NCI-H187 (cell line): ENCODE measurements at places on chromosomes 11 and 22.

DNA sequence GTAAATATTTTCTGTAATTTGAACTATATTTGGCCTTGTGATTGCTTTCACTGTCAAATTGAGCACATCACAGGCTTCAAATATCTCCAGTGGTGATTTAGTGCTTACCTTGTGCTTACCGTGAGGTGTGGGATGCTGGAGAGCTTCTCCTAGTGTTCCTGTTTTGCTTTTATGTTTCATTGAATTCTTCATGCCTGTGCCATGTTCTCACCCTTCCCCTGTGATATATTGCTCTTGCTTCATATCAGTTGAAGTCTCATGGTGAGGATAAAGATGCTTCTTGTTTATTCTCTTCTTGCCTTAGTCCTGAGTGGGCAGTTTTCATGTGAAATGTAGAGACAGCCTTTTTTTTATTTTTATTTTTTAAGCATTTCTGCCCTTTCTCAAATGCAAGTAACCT is 198.0 kb upstream of the PDGFD start:
- no peak for DNase-seq

DNA sequence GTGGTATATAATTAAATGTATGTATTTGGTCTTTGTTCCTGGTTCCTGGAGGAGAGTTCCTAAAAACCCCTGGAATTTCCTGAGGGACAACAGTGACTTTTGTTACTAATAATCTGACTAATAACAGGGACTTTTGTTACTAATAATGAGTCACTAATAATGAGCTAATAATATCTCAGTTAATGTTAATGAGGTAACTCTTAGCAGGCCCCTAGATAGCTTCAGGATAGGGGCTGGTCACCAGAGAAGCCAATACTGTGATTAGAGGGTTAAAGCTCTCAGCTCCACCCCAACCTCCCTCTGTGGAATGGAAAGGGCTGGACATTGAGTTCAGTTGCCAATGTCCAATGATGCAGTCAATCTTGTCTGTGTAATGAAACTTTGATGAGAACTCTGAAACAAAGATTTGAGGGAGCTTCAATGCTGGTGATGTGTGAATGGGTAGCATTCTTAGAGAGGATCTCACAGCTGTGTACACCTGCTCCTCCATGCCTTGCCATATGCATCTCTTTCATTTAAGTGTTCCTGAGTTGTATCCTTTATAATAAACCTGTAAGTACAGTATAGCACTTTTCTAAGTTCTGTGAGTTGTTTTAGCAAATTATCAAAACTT is 1431.4 kb upstream of the TENM4 start:
- no peak for DNase-seq

DNA sequence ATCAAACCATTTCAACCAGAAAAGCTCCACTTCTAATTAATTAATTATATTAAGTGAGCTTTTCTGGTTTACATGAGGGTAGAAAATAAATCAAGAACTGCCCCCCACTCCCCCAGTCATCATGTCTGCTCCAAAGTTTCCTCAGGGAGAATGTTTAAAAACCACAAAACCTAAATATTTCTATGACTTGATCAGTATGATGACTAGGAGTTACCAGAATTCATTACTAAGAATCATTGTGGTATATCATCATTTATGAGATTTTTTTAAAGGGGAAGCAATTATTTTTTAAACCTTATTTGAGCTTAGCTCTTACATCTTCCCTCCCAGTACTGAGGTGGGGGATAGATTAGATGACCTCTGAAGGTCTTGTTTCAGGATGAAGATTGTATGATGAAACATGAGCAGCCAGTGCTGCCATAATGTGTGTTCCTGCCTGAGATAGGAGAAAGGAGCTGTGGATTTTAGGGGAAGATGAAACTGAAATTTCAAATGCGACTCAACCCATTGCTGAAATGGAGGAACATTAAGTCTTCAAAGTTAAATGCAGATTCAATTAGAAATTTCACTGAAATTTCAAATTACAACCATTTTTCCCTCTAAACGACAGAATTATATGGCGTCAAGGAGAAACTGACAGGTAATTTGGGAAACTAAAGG is 401.3 kb upstream of the CADM1 start:
- DNase-seq = no peak

GRCh38 chr11:57055744-57056143 is 67.0 kb downstream of the OR5AK2 start:
- DNase-seq = no peak

DNA sequence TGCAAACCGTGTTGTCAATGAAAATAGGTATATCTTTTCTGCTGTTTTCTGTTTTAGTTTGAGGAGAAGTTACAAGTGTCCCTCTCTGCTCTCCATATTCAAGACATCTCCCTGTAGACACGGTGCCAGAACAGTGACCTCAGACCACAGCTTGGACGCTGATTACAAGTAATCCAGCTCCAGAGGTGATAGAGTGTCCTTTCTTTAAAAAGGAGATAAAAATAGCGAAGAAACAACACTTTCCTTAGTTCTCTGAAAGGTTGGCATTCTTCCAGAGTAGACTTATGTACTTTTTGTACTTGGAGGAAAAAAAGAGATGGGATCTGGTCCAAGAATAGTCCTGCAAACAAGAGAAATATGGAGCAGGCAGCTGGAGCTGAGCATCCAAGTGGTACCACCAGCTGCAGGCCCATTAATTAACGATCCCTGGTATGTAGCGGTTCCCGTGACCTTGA is 43.0 kb upstream of the WT1 start:
- DNase-seq = no peak

DNA sequence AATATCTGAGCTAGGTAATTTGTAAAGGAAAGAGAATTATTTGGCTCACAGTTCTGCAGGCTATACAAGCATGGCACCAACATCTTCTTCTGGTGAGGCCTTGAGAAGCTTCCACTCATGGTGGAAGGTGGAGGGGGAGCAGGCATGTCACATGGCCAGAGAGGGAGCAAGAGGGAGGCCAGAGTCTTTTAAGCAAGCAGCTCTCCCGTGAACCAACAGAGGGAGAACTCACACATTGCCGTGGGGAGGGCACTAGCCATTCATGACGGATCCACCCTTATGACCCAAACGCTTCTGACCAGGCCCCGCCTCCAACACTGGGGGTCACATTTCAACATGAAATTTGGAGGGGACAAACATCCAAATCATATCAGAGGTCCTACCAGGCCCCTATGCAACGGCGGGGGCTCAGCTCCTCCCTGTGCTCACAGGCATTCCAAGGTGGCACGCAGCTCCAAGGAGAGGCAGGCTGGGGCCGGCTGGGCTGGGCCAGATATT is 4.6 kb downstream of the C11orf96 start:
- DNase-seq = no peak

GRCh38 chr11:113564527-113565130 is 89.4 kb upstream of the DRD2 start:
- no peak for DNase-seq

- DNase-seq = no peak
Measured at GRCh38 chr11:102288725-102289083, 28.6 kb upstream of the BIRC3 start.

DNA sequence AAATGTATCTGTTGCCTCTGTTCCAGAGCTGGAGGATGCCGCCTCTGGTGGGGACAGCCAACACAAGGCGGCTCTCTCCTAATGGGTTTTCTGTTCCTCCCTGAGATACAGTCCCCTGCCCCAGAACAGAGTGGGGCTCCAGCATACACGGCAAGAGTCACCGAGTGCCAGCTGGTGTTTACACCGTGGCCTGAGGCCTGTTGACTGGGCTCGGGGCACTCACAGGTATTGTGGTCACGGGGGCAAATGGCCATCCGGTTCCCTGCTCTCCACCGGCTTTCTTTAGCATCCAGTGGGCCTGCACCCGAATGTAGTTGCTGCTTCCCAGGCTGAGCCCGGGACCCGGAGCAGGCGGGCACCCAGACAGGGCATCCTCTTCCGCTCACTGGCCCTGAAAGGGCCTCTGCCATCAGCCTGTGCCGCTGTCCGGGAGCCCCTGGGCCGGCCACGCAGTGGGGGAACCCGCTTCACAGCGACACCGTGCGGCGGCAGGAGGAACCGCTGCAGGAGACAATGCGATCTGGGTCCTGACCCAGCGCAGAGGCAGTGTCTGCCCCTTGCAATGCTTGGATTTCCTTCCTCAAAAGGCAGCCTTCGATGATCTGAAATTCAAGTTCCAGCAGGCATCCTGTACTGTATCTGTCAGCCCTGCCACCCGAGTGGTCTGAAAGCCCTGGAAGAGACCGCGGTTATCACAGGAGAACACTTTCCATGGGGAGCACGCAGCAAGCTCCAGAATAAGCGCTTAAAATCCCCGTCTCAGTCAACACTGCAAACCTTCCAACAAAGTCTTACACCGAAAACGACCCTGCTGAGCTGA is 859 bp upstream of the KRTAP5-5 start:
- peak; percentile 25 for DNase-seq

GRCh38 chr11:84724256-84724655 is 902.9 kb downstream of the DLG2 start:
- DNase-seq = no peak

DNA sequence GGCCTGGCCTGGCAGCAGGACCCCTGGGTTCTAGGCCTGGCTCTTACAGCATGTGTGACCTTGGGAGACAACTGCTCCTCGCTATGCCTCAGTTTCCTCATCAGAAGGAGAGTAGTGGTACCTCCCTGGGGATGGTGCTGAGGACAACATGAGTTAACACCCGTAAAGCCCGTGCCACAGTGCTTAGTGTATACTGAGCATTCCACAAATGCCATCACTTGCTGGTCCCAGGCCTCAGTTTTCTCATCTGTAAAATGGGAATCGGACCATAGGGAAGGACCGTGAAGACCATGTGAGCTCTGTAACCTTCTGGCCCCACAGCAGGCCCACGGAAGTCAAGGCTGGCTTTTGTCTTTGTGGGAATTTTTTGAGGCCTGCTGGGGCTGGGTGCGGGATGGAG is 52.4 kb downstream of the DHCR7 start:
- DNase-seq = no peak

DNA sequence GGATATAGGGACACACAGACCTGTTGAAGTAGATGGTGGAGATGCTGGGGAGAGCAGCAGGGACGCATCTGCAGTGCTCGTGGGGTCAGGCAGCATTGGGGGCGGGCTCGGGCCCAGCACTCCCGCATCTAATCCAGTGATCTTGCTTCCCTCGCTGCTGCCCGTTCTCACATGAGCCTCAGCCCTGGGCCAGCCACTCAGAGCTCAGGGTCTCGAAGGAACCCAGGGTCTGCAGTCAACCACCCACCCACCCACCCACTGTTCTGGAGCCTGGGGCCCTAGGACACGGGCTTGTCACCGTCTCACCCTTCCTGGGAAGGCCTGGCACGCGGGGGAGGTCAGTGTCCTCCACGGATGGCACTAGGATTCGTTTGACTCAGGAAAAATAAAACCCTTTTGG is 406.0 kb downstream of the TBC1D22A start:
- no peak for DNase-seq

DNA sequence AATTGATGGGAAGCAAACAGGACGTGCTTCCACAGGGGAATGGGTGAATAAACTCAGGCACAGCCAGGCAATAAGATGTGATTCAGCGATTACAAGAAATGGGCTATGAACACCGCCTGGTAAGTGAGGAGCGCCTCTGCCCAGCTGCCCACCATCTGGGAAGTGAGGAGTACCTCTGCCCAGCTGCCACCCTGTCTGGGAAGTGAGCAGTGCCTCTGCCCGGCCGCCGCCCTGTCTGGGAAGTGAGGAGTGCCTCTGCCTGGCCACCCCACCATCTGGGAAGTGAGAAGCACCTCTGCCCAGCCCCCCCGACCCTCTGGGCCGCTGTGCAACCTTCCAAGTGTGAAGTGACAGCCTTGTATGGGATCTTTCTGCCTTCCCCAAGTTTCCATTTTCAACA is 73.2 kb upstream of the PRR5 start:
- DNase-seq = no peak
